Effector CD8-positive, alpha-beta T cell (primary cell): ENCODE measurements at places on chromosomes 3 and 15.

DNA sequence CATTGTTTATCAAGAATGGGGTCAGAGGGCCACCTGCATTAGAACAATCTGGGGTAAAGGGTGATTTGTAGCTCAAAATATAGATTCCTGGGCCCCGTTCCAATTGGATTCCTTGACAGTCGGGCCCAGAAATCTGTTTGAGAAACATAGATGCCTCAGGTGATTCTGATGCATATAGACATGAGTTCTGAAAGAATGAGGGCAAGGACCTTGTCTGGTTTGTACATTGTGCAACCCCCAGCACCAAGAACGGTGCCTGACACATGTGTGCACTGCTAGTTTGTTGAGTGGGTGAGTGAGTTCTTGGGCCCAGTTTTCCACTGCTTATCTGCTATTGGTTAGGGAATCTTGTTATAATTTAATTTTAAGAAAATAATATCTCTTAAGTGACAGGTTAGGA lies 16.6 kb downstream of the CRYBG3 start:
- no peak for DNase-seq

DNA sequence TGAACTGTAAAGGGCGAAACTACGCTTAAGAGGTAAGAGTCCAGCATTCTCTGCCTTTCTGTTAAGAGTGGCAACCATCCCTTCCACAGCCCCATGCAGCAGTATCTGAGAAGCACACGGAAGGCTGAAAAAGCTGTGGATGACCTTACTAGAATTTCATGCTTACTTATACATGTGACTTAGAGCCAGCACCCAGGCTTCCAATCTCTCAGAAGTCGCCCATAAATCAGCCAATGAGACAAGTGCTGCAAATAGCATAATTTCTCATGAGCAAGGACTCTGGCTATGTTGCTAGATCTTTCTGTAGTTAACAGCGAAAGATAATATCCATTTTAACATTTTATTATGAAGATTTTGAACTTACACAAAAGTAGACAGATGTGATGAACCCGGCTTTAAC lies 65.3 kb downstream of the IGF2BP2 start:
- DNase-seq, result no peak

GRCh38 chr15:84599906-84600305 lies 903 bp upstream of the ZSCAN2 start:
- no peak for DNase-seq

- no peak for DNase-seq
Measured at GRCh38 chr3:36493051-36493450, 112.7 kb downstream of the STAC start.

GRCh38 chr15:55784286-55784685 lies 41.3 kb upstream of the PRTG start:
- no peak for DNase-seq

DNA sequence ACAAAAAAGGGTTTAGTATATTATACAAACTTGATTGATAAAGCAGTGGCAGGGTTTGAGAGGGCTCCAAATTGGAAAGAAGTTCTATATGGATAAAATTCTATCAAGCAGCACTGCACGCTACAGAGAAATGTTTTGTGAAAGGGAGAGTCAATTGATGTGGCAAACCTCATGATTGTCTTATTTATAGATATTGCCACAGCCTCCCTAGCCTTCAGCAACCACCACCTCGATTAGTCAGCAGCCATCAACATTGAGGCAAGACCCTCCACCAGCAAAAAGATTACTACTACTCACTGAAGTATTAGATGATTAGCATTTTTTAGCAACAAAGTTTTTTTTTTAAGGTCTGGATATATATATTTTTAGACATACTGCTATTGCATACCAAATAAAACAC lies 296.7 kb downstream of the CHST2 start:
- DNase-seq, result no peak

DNA sequence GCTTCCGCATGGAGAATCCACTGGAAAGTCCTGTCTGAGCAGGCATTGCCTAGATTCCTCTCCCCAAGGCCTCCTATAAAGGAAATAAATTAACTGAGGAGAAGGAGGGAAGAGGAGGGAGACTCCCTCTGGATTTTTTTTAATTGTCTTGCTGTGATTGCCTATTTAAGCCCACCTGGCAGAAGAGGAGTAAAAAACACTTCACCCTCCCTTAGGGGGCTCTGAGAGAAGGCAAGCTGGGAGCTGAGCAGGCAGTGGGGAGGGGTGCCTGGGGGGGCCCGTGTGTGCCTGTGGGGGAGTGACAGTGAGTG lies 109.9 kb downstream of the OXNAD1 start:
- DNase-seq, result no peak

- DNase-seq, result no peak
Measured at GRCh38 chr3:150308037-150308319, 100.1 kb upstream of the TSC22D2 start.

- no peak for DNase-seq
Measured at GRCh38 chr15:92899601-92899947, 550 bp upstream of the CHD2 start.
